ENCODE measurements at places on chromosomes 2 and 18. TPM values are rescaled to one million over a fixed set of nuclear protein-coding genes. Genes with fewer than 3 reads are reported as not detected.

GRCh38 chr2:235829726-235830125, 335.9 kb downstream of the AGAP1 start:
- H3K27me3 ChIP-seq = no peaks in the 10 kb centered on the region
- H3K36me3 ChIP-seq = no peaks in the 10 kb centered on the region
- no peaks in the 10 kb centered on the region for H3K4me1 ChIP-seq
- H3K4me3 ChIP-seq = no peak overlapping the region

DNA sequence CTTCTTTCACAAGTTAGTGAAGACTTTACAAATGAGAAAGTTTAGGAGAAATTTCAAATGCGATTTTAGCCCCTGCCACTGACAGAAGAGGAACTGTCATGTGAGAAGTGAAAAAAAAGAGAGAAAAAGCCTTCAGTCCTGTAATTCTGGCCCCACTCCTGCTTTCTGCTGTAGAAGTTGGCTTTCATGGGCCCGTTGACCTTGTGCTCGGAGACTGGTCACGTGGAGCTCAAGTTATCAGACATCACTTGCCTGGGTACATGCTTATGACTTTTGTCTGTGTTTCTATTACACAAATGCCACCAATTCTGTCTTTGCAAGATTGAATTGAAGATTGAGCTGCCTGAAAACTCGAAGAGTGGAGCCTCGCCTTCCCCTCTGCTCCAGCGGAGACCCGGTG, 749.9 kb downstream of the BCL11A start:
- no peaks in the 10 kb centered on the region for H3K36me3 ChIP-seq
- H3K27ac ChIP-seq = no peak overlapping the region
- no peak overlapping the region for H3K4me3 ChIP-seq
- no peaks in the 10 kb centered on the region for H3K4me1 ChIP-seq

- no peak overlapping the region for H3K27ac ChIP-seq
- DNase-seq = no peak
- no peak overlapping the region for H3K4me3 ChIP-seq
- H3K4me1 ChIP-seq = peaks cover 14% of the 10 kb centered on the region
- no peaks in the 10 kb centered on the region for H3K36me3 ChIP-seq
Measured at GRCh38 chr2:218999021-218999880, 6.0 kb upstream of the CRYBA2 start.

GRCh38 chr2:216624251-216624650, 9.0 kb upstream of the IGFBP2 start:
- H3K36me3 ChIP-seq = no peaks in the 10 kb centered on the region
- H3K27me3 ChIP-seq = no peaks in the 10 kb centered on the region
- H3K4me3 ChIP-seq = no peak overlapping the region
- H3K4me1 ChIP-seq = peaks cover 9% of the 10 kb centered on the region
- no peak overlapping the region for H3K27ac ChIP-seq
- DNase-seq = no peak

DNA sequence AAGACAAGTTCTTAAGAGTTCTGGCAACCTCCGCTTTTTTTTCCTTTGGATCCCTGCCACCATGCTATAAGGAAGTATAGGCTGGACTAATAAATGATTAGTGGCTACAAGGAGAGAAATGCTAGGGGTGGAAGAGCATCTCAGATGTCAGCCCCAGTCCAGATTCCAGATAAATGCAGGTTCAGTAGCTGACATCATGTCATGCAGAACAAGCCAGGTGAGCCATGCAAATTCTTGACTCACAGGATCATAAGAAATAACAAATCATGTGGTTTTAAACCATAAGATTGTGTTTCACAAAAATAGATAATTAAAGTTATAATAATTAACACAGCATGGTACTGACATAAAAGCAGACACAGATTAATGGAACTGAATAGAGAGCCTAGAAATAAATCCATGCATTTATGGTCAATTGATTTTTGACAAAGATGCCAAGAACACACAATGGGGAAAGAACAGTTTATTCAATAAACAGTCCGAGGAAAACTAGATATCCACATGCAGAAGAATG, 152.9 kb upstream of the SESTD1 start:
- H3K27ac ChIP-seq = no peak overlapping the region
- DNase-seq = no peak
- peaks cover 7% of the 10 kb centered on the region for H3K27me3 ChIP-seq
- H3K4me1 ChIP-seq = no peaks in the 10 kb centered on the region
- no peaks in the 10 kb centered on the region for H3K36me3 ChIP-seq

DNA sequence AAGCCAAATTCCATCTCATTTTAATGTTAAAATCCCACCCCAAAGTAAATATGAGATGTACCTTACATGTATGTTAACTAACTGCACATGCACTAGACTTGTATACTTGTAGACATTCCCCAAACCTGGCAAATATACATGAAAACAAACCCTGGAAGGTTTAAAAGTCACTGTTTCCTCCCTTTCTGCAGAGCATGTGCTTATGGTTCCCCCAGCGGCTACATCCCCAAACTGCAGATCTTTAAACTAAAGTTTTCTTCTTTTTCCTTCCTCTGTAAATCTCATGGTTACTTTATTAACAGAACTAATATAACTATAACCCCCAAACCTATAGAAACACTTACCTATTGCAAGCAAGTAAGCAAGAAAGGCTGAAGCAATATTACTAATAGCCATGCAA, 731.5 kb downstream of the LRP1B start:
- no peak overlapping the region for H3K27ac ChIP-seq
- H3K4me3 ChIP-seq = no peak overlapping the region
- H3K27me3 ChIP-seq = no peaks in the 10 kb centered on the region

- no peak overlapping the region for H3K4me3 ChIP-seq
- peaks cover 28% of the 10 kb centered on the region for H3K27me3 ChIP-seq
- no peak for DNase-seq
- H3K36me3 ChIP-seq = no peaks in the 10 kb centered on the region
- peaks cover 12% of the 10 kb centered on the region for H3K4me1 ChIP-seq
Measured at GRCh38 chr2:167297292-167297691, 409.0 kb downstream of the XIRP2 start.

GRCh38 chr18:14025306-14025940, 106.8 kb downstream of the ZNF519 start:
- H3K27me3 ChIP-seq = peaks cover 5% of the 10 kb centered on the region
- H3K4me3 ChIP-seq = no peak overlapping the region
- no peak overlapping the region for H3K27ac ChIP-seq
- no peaks in the 10 kb centered on the region for H3K4me1 ChIP-seq
- no peak for DNase-seq
- no peaks in the 10 kb centered on the region for H3K36me3 ChIP-seq

- no peak for DNase-seq
- H3K27ac ChIP-seq = no peak overlapping the region
- no peak overlapping the region for H3K4me3 ChIP-seq
- H3K4me1 ChIP-seq = peaks cover 19% of the 10 kb centered on the region
- no peaks in the 10 kb centered on the region for H3K27me3 ChIP-seq
Measured at GRCh38 chr2:219289537-219290361, 10.6 kb downstream of the DNAJB2 start.

- H3K4me1 ChIP-seq = no peaks in the 10 kb centered on the region
- H3K4me3 ChIP-seq = no peak overlapping the region
- H3K36me3 ChIP-seq = no peaks in the 10 kb centered on the region
- H3K27ac ChIP-seq = no peak overlapping the region
- no peaks in the 10 kb centered on the region for H3K27me3 ChIP-seq
Measured at GRCh38 chr18:23405636-23406035, 47.5 kb upstream of the RIOK3 start.

- H3K4me3 ChIP-seq = no peak overlapping the region
- no peak for DNase-seq
- H3K4me1 ChIP-seq = peaks cover 30% of the 10 kb centered on the region
- no peaks in the 10 kb centered on the region for H3K36me3 ChIP-seq
- no peak overlapping the region for H3K27ac ChIP-seq
Measured at GRCh38 chr2:23449831-23450331, 64.9 kb downstream of the KLHL29 start.

DNA sequence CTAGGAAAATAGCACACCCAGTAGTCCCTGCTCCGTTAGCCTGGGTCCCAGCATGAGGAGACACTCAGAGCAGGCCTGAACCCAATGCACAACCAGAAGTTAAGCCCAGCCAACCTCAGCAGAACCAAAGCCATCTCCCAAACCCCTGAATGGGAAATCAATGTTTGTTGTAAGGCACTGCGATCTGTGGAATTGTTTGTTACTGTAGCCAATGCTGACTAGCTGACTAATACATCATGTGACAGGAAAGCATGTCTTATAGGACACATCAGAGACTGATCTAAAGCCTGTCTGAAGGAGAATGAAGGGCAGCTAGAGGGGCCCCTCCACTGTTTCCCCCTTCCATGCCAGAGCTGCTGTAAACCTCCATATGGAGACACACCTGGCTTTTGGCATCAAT, 96.4 kb downstream of the MARCHF4 start:
- H3K36me3 ChIP-seq = no peaks in the 10 kb centered on the region
- H3K27ac ChIP-seq = no peak overlapping the region
- no peak overlapping the region for H3K4me3 ChIP-seq
- no peak for DNase-seq
- H3K4me1 ChIP-seq = no peaks in the 10 kb centered on the region

DNA sequence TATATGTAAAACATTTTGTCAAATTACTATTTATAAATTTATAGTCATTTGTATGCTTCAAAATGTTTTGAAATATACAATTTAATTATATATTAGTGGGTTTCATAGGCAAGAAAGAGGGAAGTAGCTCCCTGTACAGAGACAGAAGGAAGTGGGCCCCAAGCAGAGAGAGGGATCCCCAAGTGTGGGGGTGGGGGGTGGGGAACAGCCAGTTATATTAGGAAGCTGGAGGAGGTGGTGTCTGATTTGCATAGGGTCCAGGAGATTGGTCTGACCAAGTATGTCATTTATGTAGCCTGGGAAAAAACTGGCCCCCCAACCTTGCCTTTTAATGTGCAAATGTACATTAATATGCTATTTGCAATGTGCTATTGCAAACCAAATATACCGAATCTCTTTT, 76.5 kb upstream of the ZSWIM2 start:
- no peak overlapping the region for H3K4me3 ChIP-seq
- H3K36me3 ChIP-seq = no peaks in the 10 kb centered on the region
- no peak for DNase-seq
- H3K27me3 ChIP-seq = no peaks in the 10 kb centered on the region

DNA sequence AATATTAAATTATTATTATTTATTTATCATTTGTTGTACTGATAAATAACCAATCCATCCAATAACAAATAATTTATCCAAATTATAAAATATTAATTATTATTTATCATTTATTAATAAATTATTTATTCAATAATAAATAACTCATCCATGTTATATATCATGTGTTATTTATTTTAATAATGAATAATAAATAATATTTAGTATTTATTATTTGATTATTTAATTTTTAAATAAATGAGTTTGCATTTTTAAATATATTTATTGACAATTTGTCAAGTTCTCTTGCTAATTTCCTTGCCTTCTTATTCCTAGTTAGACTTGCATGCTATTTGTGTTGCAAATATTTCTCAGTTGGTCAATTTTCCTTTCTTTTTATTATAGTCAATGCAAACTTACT, 995.4 kb downstream of the TSN start:
- no peak overlapping the region for H3K27ac ChIP-seq
- H3K36me3 ChIP-seq = no peaks in the 10 kb centered on the region
- H3K27me3 ChIP-seq = no peaks in the 10 kb centered on the region
- no peak for DNase-seq
- no peak overlapping the region for H3K4me3 ChIP-seq

- H3K27me3 ChIP-seq = no peaks in the 10 kb centered on the region
- H3K4me1 ChIP-seq = no peaks in the 10 kb centered on the region
- H3K4me3 ChIP-seq = no peak overlapping the region
- no peak overlapping the region for H3K27ac ChIP-seq
- H3K36me3 ChIP-seq = no peaks in the 10 kb centered on the region
Measured at GRCh38 chr2:50624506-50624905, 407.4 kb downstream of the NRXN1 start.

- DNase-seq = no peak
- H3K4me3 ChIP-seq = no peak overlapping the region
Measured at GRCh38 chr2:107633580-107634147, 193.0 kb upstream of the RGPD4 start.

Gene EMILIN1
- 0.61 TPM for total RNA-seq

Gene SP5
- total RNA-seq = not detected

Gene MCFD2
- 31.8 TPM for total RNA-seq

Gene MSTN
- not detected for total RNA-seq
